ENCODE measurements at places on chromosomes 2 and 18.

DNA sequence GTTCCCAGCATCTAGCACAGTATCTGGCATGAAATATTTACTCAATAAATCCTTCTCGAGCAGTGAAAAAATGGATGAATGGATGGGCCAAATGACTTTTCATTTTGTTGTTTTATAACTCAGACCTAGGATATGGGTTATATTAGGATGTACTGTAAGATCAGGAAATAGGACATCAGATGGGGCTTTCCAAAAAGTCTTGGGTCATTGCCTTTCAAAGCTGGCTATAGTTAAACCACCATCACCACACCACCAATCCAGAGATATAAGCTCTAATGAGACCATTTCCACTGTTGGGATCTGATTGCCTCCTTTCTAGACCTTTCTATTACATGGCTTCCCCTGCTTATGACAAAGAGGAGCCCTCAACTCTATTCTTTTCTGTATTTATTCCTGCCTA is 525.0 kb upstream of the TCF4 start:
- no peak for DNase-seq

DNA sequence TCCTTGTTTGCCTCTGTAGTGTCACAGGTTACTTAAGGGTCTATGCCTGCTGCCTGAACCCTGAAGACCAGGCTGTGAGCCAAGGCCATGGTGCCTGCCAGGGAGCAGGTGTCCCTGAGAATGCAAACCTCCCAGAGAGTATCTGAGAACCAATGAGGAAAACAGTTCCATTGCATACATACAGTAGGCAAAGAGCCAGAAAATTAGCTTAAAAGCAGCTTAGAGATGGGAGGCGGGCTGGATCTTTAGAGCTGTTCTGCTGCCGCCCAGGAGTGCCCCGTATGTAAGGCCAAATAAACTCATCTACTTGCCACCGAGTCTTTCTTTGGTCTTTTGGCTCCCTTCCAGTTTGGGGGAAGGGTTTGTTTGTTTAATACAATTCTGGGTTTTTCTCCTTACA is 327.9 kb downstream of the CLIP4 start:
- DNase-seq = no peak

GRCh38 chr18:12308386-12309100 is 502 bp downstream of the TUBB6 start:
- DNase-seq = peak; percentile 84

- DNase-seq = no peak
Observed at GRCh38 chr18:42412281-42412680, 457.2 kb downstream of the PIK3C3 start.

DNA sequence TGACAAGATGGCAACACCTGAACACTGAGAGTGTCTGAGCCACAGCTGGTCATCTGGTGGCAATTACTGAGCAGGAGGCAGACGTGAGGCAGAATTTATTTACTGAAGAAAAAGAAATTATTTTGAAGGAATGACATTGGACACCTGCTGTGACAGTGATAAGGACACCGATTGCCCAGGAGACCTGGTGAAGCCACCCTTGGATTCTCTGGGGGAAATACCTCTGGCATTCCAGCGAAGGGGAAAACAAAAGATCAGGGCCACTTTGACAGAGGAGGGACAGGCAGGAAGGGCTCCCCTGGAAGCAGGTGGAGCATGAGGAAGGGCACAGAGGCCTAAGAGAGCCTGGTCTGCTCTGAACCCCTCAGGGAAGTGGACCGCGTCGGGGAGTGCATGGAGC is 85.4 kb upstream of the ALPP start:
- no peak for DNase-seq

GRCh38 chr2:136226903-136227302 is 109.0 kb upstream of the CXCR4 start:
- no peak for DNase-seq

GRCh38 chr2:222518570-222519381 is 94.4 kb downstream of the SGPP2 start:
- peak; percentile 55 for DNase-seq

GRCh38 chr2:211846714-211847113 is 691.9 kb downstream of the ERBB4 start:
- no peak for DNase-seq

DNA sequence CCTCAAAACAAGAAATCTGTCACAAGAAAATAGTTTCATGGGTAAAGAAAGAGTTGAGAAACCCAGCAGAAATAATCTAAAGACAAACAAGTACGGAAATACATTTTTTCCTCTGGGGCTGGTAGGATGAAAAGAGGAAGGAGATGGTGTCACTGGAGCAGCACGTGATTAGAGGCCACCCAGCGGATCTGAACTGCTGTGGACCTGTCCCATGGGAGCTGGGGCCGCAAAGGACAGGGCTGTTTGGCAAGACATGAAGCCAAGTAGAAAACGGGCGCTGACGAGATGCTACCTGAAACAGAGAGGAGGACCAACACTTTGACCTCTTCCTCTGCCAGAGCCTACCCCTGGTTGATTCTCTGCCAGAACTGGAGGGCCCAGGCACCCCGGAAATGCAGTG is 295.4 kb upstream of the ATP5MC3 start:
- DNase-seq = no peak

GRCh38 chr2:54867457-54867856 is 144.0 kb downstream of the EML6 start:
- DNase-seq = no peak

- DNase-seq = no peak
Observed at GRCh38 chr2:9889812-9890261, 46.6 kb downstream of the TAF1B start.

GRCh38 chr2:228987441-228988155 is 283.5 kb downstream of the PID1 start:
- DNase-seq = no peak

- no peak for DNase-seq
Observed at GRCh38 chr2:152485954-152486736, 151.2 kb downstream of the FMNL2 start.

DNA sequence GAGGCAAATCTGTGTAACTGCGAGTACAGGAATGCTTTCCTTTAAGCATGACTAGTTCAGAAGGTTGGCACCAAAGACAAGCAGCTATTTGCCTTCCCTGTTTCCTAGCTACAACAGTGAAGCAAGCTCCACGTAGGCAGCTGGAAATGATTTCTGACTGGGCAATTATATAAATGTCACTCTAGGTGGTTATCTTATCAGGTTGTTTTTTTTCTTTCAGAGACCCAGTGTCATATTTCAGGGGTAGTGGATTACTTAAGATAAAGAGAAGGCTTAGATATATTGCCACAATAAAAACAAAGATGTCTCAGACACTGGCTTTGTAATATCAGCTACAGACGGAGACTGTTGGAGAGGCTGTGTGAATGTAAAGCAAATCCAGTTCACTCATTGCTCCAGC is 748.9 kb upstream of the NXPH2 start:
- no peak for DNase-seq

- DNase-seq = peak; percentile 27
Observed at GRCh38 chr18:24731981-24732380, 271.5 kb downstream of the HRH4 start.

DNA sequence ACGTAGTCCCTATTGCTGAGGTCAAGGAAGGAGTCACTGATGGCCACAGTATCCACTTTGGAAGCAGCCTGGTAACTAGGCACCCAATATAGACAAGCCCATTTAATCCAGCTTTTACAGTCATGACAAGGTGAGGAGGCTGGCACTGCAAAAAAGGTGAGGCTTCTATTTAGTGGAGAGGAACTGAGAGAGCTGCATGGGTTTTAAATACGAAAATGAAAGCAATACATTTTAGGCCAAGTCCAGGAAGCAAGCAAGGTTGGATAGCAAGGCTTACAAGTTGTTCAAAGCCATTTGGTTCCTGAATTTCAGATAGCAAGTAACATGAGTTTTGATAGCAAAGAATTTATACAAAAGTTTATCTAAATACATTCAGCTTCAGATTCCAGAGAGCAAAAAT is 80.4 kb downstream of the SGPP2 start:
- DNase-seq = no peak

- no peak for DNase-seq
Observed at GRCh38 chr18:24595561-24596031, 135.2 kb downstream of the HRH4 start.

DNA sequence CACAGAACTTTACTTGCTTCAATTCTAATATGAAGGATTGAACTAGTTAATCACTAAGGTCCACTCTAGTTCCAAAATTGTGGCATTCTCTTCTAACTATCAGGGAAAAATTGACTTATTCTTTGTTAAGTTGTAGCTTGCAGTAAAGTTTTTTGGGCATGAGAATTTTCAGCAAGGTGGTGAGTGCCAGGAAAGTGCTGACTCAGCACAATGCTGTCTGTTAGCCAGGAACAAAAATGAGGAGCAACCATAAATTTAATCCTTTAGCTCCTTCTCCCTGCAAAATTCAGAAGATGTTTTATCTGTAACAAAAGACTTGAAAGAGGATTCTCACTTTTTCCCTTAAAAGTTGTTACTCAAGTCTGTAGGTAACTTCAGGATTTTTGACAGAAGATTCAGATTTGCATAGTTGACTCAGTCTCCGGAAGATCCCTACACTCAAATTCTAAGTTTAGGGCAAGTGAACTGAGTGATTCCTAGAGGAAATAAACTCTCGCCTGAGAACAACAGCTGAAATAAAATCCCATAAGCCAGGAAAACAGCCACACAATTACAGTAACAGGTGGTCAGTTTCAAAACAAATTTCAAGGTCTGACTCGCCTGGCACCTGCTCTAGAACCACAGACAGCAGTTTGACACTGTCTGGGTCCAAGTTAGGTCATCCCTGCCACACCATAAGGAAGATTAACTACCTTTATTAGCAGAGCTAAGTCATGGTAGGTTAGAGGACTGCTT is 20.2 kb upstream of the DARS1 start:
- no peak for DNase-seq

DNA sequence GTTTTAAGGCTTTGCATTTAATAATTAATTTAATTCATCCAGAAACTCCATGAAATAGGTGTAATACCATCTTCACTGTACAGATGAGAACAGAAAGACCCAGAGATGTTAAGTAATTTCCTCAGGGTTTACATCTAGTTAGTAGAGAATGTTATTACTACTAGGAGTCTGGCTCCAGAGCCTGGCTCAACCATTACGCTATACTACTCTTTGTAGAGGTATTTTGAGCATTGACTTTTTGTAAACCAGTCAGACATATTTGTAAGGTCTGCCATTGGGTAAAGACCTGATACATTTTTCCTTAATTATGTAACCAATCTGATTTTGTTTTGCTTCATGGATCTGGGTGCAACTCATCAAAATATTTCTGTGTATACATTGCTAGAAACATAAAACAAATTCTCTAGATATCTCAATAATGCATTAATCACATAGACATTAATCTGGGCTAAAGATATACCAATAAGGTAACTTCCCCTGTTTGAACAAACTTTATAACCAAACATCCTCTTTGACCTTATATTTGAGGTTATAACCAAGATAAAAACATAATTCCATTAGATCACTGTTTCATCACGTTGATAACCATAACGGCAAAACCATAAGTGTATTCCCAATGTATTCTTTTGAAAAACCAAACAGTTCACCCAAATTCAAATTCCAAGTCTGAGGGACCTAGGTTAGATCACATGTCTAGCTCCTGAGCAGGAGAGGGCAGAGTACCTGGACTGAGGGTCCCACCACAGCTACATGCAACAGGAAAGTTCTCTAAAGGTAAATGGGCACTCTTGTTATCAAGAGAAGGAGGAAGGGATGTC is 135.0 kb downstream of the IKZF2 start:
- no peak for DNase-seq

- no peak for DNase-seq
Observed at GRCh38 chr2:30148850-30149249, 2.0 kb downstream of the YPEL5 start.

- DNase-seq = peak; percentile 59
Observed at GRCh38 chr2:203340791-203341487, 12.7 kb downstream of the ABI2 start.

DNA sequence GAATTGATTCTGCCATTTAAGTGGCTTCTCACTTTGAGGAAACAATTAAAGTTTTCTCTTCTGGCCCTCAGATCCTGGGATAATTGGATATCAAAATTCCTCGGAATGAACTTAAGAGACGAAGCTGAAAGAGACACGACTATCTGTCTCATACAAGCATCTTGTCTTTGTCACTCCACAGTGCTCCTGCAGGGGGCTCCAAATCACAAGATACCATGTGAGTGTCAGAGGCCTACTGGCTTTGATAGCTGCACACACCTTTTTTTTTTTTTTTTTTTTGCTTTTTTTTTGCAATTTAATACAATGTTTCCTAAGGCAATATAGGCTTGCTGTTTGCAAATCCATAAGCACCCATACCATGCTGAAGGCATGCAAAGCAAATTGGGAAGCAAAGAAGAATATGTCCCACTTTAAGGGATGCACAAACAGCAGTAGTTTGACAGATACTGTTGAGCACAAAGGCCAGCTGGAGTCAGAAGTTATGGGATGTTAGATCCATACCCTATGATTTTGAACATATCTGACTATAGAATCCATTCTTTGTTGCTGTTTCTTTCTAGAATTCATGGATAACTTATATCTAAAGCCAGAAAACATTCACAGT is 109.0 kb upstream of the CBLN2 start:
- DNase-seq = peak; percentile 8

- DNase-seq = no peak
Observed at GRCh38 chr18:49610022-49610445, 48.2 kb downstream of the LIPG start.

- no peak for DNase-seq
Observed at GRCh38 chr2:86285571-86285970, 51.9 kb downstream of the REEP1 start.

GRCh38 chr2:40450066-40450795 is 1.7 kb downstream of the SLC8A1 start:
- peak; percentile 74 for DNase-seq

DNA sequence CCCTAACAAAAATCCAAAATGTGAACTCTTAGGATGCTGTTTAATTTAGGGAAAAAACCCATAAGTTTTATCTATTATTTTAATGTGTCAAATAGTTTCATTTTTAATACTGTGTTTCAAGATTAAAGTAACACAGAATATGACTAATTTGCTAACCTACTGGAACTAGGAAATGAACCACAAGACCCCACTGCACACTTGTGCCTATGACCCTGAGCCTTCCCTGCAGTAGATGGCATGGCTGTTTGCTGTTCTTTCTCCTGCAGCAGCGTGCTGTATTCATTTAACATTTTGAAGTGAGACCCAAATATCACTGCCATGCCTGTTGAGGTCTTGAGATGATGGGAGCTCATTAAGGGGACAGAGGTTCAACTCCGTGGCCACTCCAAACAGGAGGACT is 565.2 kb upstream of the NRP2 start:
- DNase-seq = no peak

DNA sequence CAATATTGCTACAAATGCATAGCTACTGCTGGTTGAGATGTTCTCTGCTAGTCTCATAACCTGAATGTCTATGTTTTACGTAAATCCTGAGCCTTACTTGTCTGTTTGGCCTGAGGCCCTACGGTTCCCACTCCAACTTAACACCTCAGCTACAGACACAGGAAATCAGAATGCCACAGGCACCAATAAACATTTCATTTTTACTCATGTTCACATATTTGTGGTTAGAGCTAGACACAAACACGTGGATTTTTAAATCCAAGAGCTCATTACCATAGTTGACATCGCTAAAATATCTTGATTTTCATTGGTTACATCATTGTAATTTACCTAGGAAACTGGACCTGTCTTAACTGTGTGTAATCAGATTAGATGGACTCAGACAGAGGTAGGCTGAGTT is 263.8 kb upstream of the CDH19 start:
- peak; percentile 45 for DNase-seq

GRCh38 chr2:237514474-237515130 is 27.6 kb downstream of the MLPH start:
- no peak for DNase-seq
